Liver (tissue), 10 donors: ENCODE measurements at places on chromosomes 6 and 20. TPM values are rescaled to one million over a fixed set of nuclear protein-coding genes. Genes with fewer than 3 reads are reported as not detected.

Gene PTGIS
- polyA plus RNA-seq = 2.2 TPM

Gene TENT5A
- polyA plus RNA-seq = 9.6 TPM

Gene DEF6
- polyA plus RNA-seq = 1.0 TPM

Gene MACROD2
- 5.2 TPM for polyA plus RNA-seq

Gene ABHD16B
- 0.10 TPM for polyA plus RNA-seq

Gene C20orf96
- 0.70 TPM for polyA plus RNA-seq

Gene PSORS1C1
- polyA plus RNA-seq = not detected

Gene QRSL1
- 5.9 TPM for polyA plus RNA-seq

Gene MAFB
- polyA plus RNA-seq = 10.4 TPM

Gene PLEKHG1
- 3.5 TPM for polyA plus RNA-seq

Gene CRISP2
- polyA plus RNA-seq = not detected

Gene TP53TG5
- polyA plus RNA-seq = not detected

Gene POPDC3
- polyA plus RNA-seq = not detected

Gene PNLDC1
- polyA plus RNA-seq = 0.58 TPM

Gene CYP39A1
- polyA plus RNA-seq = 29.8 TPM

Gene PTCRA
- polyA plus RNA-seq = not detected

Gene FAXC
- polyA plus RNA-seq = not detected

Gene TFAP2B
- polyA plus RNA-seq = not detected

Gene FAM83D
- 1.1 TPM for polyA plus RNA-seq

Gene ENPP1
- polyA plus RNA-seq = 35.1 TPM

Gene MDN1
- 16.0 TPM for polyA plus RNA-seq

Gene GPLD1
- polyA plus RNA-seq = 20.5 TPM

Gene FAM209B
- not detected for polyA plus RNA-seq

Gene SLC25A27
- polyA plus RNA-seq = 2.5 TPM

Gene UBE2C
- polyA plus RNA-seq = 2.7 TPM

Gene CRISP3
- 0.33 TPM for polyA plus RNA-seq

Gene MRPL18
- 61.9 TPM for polyA plus RNA-seq

Gene ARMC12
- 0.64 TPM for polyA plus RNA-seq

Gene PRICKLE4
- not detected for polyA plus RNA-seq

Gene ADGRF5
- polyA plus RNA-seq = 7.4 TPM

Gene NFKBIE
- 4.6 TPM for polyA plus RNA-seq

Gene PDYN
- not detected for polyA plus RNA-seq

Gene SLC4A11
- 0.13 TPM for polyA plus RNA-seq

Gene SLC32A1
- polyA plus RNA-seq = not detected

Gene FNDC1
- polyA plus RNA-seq = not detected

Gene MUC21
- polyA plus RNA-seq = 0.02 TPM

Gene OR12D3
- polyA plus RNA-seq = not detected

Gene MYLK2
- polyA plus RNA-seq = 0.08 TPM

Gene COL21A1
- 0.54 TPM for polyA plus RNA-seq

Gene TRIM10
- polyA plus RNA-seq = 0.29 TPM

Gene C20orf202
- 0.07 TPM for polyA plus RNA-seq

Gene PLN
- polyA plus RNA-seq = 0.22 TPM

Gene PEDS1
- polyA plus RNA-seq = 10.7 TPM

Gene DOK5
- 0.16 TPM for polyA plus RNA-seq

Gene OR2H1
- not detected for polyA plus RNA-seq

Gene BTN1A1
- polyA plus RNA-seq = not detected

Gene SAPCD1
- 0.68 TPM for polyA plus RNA-seq

Gene TAF11
- 12.2 TPM for polyA plus RNA-seq

Gene RAD21L1
- not detected for polyA plus RNA-seq

Gene ASIP
- 0.39 TPM for polyA plus RNA-seq

Gene C6orf62
- polyA plus RNA-seq = 48.8 TPM

Gene RIPOR3
- 8.9 TPM for polyA plus RNA-seq

Gene ADTRP
- polyA plus RNA-seq = 2.0 TPM

Gene KIAA0408
- 0.07 TPM for polyA plus RNA-seq

Gene SNAI1
- 3.4 TPM for polyA plus RNA-seq

Gene COL12A1
- 0.15 TPM for polyA plus RNA-seq
